Tibial nerve (tissue), 4 donors: ENCODE measurements at places on chromosomes 2 and 18. TPM values are rescaled to one million over a fixed set of nuclear protein-coding genes. Genes with fewer than 3 reads are reported as not detected.
A peak's percentile ranks its signal among the peaks of the same experiment; 100 is the strongest.

The DIS3L2 gene
- total RNA-seq = 67.5 TPM

- no peaks in the 10 kb centered on the region for H3K27me3 ChIP-seq
- H3K36me3 ChIP-seq = no peaks in the 10 kb centered on the region
- no peak overlapping the region for H3K4me3 ChIP-seq
- no peak overlapping the region for H3K27ac ChIP-seq
- H3K4me1 ChIP-seq = no peaks in the 10 kb centered on the region
Measured at GRCh38 chr2:45089554-45090261, 80.5 kb upstream of the SIX2 start.

The TRMT61B gene
- 8.5 TPM for total RNA-seq

The ANXA4 gene
- total RNA-seq = 78.7 TPM

DNA sequence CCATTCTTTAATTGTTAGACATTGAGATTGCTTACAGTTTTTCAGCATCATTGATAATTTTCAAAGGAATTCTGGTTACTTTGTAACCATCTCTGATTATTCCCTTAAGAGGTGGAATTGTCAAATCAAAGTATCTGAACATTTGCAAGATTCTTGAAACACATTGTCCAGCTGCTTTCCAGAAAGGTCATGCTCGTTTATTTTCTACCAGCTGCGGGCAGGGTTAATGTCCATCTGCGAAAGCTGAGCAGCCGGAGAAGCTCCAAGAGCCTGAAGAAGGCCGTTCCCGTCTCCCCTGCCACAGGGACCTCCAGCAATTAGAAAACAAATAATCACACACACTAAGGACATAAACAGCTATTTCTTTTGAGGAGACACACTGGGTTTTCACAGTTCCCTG is 76.1 kb upstream of the TXNDC2 start:
- peak overlapping the region; percentile 29 for H3K27ac ChIP-seq
- no peaks in the 10 kb centered on the region for H3K27me3 ChIP-seq
- H3K4me1 ChIP-seq = no peaks in the 10 kb centered on the region
- DNase-seq = no peak
- H3K4me3 ChIP-seq = no peak overlapping the region

GRCh38 chr18:21548647-21549046 is 51.9 kb downstream of the ESCO1 start:
- no peak for DNase-seq
- H3K27me3 ChIP-seq = no peaks in the 10 kb centered on the region
- H3K27ac ChIP-seq = no peak overlapping the region
- H3K36me3 ChIP-seq = peaks cover 79% of the 10 kb centered on the region
- no peak overlapping the region for H3K4me3 ChIP-seq

- DNase-seq = no peak
- H3K4me3 ChIP-seq = no peak overlapping the region
- H3K27me3 ChIP-seq = no peaks in the 10 kb centered on the region
- H3K27ac ChIP-seq = no peak overlapping the region
- H3K36me3 ChIP-seq = no peaks in the 10 kb centered on the region
Measured at GRCh38 chr2:170577356-170577755, 137.8 kb upstream of the SP5 start.
